ENCODE measurements at places on chromosomes 7 and 10.

DNA sequence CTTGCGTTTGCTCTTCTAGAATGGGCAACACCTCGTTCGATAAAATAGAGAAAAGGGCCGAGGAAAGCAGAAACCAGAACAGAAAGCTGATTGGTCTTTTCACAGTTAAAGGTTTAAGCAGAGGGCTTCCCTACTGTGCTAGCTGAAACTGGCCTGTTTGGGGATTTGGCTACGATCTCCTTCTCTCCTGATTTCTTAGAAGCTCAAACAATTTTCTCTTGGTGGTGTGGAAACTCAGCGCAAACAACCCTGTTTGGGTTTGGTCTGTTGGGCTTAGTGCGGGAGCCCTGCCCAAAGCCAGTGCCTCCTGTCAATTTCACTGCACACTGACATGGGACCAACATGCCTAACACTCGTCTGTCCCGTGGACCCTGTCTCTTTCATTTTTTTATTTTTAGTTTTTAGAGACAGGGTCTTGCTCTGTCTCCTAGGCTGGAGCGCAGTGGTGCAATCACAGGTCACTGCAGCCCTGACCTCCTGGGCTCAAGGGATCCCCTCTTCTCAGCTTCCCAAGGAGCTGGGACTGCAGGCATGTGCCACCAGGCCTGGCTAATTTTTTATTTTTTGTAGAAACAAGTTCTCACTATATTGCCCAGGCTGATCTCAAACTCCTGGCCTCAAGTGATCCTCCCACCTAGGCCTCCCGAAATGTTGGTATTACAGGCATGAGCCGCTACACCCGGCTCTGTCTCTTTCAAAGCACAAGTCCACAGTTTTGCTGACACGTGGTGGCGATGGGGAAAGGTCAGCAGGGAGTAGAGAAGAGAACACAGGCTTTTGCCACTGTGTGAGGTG lies 16.5 kb upstream of the BNIP3 start:
- DNase-seq: no peak

DNA sequence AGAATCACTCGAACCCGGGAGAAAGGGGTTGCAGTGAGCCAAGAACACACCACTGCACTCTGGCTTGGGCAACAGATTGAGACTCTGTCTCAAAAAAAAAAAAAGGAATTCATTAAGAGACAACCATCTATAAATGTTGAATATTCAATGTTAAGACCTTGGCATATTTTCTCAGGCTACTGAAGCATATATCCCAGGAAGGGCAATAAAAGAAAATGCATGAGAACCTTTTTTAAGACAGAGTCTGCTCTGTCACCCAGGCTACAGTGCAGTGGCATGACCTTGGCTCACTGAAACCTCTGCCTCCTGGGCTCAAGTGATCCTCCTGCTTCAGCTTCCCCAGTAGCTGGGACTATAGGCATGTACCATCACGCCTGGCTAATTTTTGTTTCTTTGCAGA lies 165.0 kb downstream of the JMJD1C start:
- DNase-seq: no peak

DNA sequence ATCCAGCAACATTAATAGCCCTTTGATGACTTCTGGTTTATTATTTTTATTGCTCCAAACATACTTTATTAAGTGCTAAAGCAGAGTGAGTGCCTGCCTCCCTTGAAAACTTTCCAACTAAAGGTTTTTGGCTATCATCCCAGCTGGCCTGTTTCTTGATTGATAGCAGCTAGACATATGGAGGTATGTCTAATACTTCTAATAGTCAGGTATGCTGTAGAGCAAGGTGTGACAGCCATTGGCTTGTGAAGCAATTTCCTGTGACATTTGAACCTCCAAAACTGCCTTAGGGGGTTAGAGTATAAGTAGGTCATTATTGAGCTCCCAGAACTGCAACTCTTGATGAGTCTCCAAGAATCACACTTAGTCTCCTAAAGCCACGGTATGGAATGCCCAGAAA lies 55.8 kb downstream of the LOXL4 start:
- no peak for DNase-seq

- no peak for DNase-seq
These were observed 41.9 kb upstream of the IL15RA start for GRCh38 chr10:6019010-6019782.

- no peak for DNase-seq
These were observed 47.5 kb downstream of the CHST15 start for GRCh38 chr10:124045801-124046355.

All from effector memory CD8-positive, alpha-beta T cell (primary cell).